Activated CD4-positive, alpha-beta T cell treated with anti-CD3 and anti-CD28 coated beads, Interleukin-2, amount 10 ng/mL, durations not matched to agents 7 days and 5 days (primary cell): ENCODE measurements at places on chromosomes 11 and 22. TPM values are rescaled to one million over a fixed set of nuclear protein-coding genes. Genes with fewer than 3 reads are reported as not detected.

DNA sequence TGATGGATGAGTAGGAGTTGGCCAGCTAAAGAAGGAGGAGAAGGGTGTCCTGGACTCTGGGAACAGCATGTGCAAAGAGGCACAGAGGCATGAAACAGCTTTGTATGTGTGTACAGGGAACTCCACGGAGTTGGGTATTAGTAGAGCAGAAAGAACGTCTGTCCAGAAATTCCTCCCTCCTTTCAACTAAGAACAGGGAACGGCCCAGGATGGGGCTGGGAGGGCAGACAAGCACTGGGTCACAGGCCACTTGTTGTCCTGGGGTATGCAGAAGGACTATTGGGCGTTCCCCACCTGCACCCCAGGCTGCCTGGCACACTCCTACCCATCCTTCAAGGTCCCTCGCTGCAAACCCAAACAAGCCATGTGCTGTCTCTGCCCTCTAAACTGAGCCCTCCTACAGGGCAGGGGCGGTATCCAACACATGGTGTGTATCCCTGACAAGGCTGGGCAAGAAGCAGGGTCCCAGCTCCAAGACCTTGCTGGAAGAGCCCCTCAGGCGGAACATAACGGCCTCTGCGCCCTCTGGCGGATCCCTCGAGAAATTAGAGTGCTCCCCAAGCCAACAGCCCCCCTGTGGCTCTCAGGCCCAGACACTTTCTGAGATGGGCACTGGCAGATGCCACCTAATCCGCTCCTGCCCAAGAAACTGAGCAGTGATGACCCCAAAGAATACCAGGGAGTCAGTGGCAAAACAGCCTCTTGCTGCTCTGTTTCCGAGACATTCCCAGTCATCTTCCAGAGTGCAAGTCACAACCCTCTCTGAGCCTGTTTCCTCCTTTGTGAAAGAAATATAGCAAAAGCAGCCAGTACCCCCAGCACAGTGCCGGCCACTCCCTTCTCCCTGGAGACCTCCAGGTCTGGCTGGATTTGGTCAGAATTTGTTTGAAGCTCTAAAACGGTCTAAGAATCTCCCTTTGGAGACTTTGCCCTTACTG, 1.6 kb upstream of the ELFN2 start:
- DNase-seq, result peak; percentile 60
- peaks cover 17% of the 10 kb centered on the region for H3K4me1 ChIP-seq
- H3K27ac ChIP-seq, result no peak overlapping the region
- H3K36me3 ChIP-seq, result no peaks in the 10 kb centered on the region
- H3K27me3 ChIP-seq, result peaks cover 53% of the 10 kb centered on the region

- H3K4me1 ChIP-seq, result peaks cover 67% of the 10 kb centered on the region
- H3K4me3 ChIP-seq, result peak overlapping the region; percentile 84
- H3K27ac ChIP-seq, result peak overlapping the region; percentile 99
- H3K27me3 ChIP-seq, result no peaks in the 10 kb centered on the region
Observed at GRCh38 chr11:61082062-61082870, 20.0 kb upstream of the CD5 start.

DNA sequence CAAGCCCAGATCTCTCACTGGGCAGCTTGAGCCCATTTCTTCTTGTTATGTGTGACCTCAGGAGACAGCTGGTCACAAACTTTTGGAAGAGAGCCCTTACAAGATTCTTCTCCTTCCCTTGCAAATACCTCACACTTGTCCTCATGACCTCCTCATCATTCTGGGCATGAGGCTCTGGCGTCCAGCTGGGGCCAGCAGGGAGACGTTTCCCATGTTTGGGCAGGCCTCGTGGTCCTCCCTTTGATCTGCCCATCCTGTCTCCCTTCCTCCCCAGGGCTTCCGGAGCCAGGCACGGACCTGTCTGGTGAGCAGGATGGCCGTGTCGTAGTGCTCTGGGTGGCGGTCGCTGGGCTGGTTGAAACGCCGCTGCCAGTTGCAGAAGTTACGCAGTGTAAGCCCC, 9.7 kb downstream of the ADAMTS8 start:
- DNase-seq, result no peak
- H3K4me1 ChIP-seq, result no peaks in the 10 kb centered on the region
- no peak overlapping the region for H3K4me3 ChIP-seq
- H3K27ac ChIP-seq, result no peak overlapping the region
- H3K36me3 ChIP-seq, result no peaks in the 10 kb centered on the region

- no peak overlapping the region for H3K27ac ChIP-seq
- H3K4me3 ChIP-seq, result no peak overlapping the region
- H3K27me3 ChIP-seq, result peaks cover 3% of the 10 kb centered on the region
- no peaks in the 10 kb centered on the region for H3K36me3 ChIP-seq
- no peak for DNase-seq
Observed at GRCh38 chr11:126838779-126839178, 161.8 kb downstream of the KIRREL3 start.

GRCh38 chr11:65576232-65576866, 496 bp downstream of the EHBP1L1 start:
- H3K27me3 ChIP-seq, result no peaks in the 10 kb centered on the region
- H3K4me3 ChIP-seq, result peak overlapping the region; percentile 83
- H3K27ac ChIP-seq, result peak overlapping the region; percentile 83

The CRYBB2 gene
- 0.45 TPM for total RNA-seq

GRCh38 chr11:89625171-89625570, 84.9 kb upstream of the TRIM77 start:
- H3K4me1 ChIP-seq, result no peaks in the 10 kb centered on the region
- H3K27me3 ChIP-seq, result no peaks in the 10 kb centered on the region
- no peak overlapping the region for H3K27ac ChIP-seq

DNA sequence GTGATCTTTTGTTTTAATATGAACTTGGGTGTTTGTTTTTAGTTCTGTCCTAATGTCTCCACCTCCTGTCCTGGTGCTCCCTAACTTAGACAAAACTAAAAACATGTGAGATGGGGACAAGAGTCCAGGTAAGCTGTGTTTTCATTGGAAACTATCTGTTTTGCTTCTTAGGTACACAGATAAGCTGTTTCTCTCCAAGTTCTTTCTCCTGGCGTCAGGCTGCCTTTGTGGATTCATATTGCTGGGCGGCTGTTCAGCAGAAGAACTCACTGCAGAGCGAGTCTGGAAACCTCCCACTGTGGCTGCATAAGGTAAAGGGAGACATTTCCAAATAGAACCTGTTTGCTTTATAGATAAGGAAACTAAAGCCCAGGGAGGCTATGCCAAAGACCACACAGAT, 24.7 kb downstream of the PANX1 start:
- H3K4me1 ChIP-seq, result peaks cover 36% of the 10 kb centered on the region
- H3K27ac ChIP-seq, result no peak overlapping the region
- DNase-seq, result no peak
- H3K36me3 ChIP-seq, result peaks cover 16% of the 10 kb centered on the region
- no peak overlapping the region for H3K4me3 ChIP-seq
